ENCODE measurements at places on chromosomes 12 and 14.

- DNase-seq = no peak
Observed at GRCh38 chr14:36553656-36554260, 28.7 kb downstream of the NKX2-8 start.

- no peak for DNase-seq
Observed at GRCh38 chr14:71122866-71123565, 215.8 kb downstream of the PCNX1 start.

DNA sequence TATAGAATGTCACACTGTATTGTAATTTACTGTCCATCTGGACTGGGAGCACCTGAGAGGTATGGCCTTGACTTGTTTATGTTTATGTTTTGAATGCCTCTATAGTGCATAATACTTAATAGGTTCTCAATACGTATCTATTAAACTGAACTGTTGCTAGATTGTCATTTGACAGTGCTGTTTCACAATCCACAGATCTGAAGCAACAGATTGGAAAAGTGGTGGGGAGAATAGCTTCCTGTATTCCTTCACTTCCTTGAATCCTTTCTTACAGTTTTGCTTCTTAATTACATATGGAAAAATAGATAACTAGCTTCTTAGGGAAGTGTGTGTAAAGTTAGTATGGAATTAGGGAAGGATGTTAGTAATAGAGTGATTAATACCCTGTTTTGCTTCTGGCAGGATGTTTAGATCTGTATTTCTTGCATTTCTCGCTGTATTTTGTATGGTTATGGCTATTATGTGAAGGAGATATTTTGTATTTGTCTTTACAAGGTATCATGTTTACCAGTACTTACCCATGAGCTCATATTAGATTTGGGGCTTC is 4.5 kb downstream of the CNOT2 start:
- no peak for DNase-seq

DNA sequence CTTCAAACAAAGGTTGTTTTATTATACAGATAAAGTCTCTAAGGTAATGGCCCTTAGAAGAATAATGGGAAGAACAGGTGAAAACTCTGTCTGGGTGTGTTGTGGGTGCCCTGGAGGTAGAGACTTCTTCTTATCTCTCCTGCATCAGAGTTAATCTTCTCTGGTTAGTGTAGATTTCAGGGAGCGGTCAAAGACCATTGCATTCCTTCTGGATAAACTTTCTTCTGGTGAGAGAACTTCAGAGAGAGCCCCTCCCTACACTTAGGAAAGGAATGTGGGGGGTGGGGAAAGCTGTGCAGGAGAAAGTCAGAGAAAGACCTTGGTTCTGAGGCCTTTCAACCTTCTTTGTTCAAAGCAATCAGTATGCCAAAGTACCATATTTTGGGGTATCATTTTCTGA is 658.5 kb downstream of the DIO2 start:
- DNase-seq = no peak

GRCh38 chr12:52754135-52754534 is 23.0 kb downstream of the KRT76 start:
- DNase-seq = no peak

- no peak for DNase-seq
Observed at GRCh38 chr12:1474041-1474573, 120.3 kb downstream of the FBXL14 start.

- DNase-seq = no peak
Observed at GRCh38 chr12:13099066-13099843, 4.2 kb downstream of the GSG1 start.

DNA sequence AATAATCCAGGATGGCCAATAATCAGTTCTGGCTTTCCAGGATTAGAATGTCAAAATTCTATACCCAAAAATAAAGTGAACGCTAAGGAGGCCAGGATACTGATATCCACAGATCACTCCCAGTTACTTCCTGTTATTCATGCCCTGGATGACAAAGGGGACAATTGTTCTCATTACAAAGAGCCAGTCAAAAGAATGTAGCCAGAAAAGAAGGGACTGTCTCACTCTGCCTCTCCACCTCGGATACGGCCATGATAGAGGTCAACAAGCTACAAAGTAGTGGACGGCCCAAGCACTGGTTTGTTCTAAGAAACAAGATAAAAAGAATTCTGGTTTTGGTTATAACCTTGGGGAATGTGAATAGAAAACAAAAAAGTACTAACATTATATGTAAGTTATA is 116.1 kb upstream of the ATF7IP start:
- peak; percentile 20 for DNase-seq

DNA sequence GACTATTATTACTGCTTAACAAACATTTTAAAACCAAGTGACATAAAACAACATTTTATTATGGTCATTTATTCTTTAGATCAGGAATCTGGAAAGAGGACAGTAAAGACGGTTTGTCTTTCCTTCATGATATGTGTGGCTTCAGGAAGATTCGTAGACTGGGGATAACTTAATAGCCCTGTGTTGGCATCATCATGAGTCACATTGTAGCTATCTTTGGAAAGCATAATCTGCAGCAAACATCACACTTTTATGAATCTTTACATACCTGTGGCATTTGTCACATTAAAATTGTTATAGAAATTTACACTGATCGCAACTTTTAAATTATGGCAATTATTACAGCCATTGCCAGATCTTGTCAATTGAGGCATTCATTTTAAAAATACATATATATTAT is 397.1 kb downstream of the NOVA1 start:
- DNase-seq = no peak

GRCh38 chr12:106907411-106907810 is 48.3 kb upstream of the TMEM263 start:
- DNase-seq = no peak

DNA sequence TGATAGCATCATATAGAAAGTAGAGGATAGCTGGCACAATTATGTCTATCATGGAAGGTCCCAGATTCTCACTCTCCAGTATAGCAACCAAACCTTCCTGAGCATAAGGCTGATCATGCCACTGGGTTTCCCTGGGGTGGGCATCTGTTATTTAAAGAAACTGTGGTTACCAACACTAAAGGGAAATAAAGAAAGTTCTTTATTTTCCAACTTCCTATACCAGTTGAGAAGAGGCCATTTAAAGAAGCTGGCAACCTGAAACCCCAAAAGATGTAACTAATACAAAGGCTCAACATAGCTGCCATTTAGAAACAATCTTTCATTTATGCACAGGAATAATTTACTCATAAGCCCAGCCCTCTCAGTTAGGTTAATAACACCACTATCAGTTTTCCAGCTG is 3.1 kb downstream of the BCAT1 start:
- no peak for DNase-seq

- no peak for DNase-seq
Observed at GRCh38 chr12:97075934-97076630, 169.0 kb downstream of the NEDD1 start.

- no peak for DNase-seq
Observed at GRCh38 chr12:47085815-47086252, 6.1 kb upstream of the AMIGO2 start.

DNA sequence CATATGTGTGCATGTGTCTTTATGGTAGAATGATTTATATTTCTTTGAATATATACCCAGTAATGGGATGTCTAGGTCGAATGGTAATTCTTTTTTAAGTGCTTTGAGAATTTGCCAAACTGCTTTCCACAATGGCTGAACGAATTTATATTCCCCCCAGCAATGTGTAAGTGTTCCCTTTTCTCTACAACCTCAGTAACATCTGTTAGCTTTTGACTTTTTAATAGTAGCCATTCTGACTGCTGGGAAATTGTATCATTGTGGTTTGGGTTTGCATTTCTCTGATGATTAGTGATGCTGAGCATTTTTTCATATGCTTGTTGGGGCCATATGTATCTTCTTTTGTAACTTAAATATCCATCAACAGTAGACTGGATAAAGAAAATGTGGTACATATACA is 9.4 kb downstream of the OR6C68 start:
- no peak for DNase-seq

- no peak for DNase-seq
Observed at GRCh38 chr12:105406497-105406896, 76.0 kb downstream of the C12orf75 start.

GRCh38 chr12:90048918-90049317 is 340.3 kb upstream of the ATP2B1 start:
- DNase-seq = no peak

DNA sequence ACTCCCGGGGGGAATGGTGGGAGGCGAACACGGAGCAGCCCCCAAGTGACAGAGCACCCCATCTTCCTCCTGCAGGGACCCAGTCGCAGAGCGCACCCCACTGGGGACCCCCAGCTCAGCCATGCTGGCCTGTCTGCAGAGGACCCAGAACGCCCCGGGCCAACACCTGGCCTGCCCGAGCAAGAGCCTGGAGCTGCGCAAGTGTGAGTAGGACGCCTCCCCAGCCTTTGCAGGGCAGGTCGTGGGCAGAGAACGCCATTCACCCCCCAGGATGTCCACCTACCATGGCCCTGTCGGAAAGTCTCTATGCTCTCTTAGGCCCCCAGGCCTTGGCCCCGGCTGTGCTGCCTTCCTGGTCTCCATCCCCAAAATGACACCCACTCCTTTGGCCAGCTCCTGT is 30.4 kb downstream of the FAM222A start:
- no peak for DNase-seq

DNA sequence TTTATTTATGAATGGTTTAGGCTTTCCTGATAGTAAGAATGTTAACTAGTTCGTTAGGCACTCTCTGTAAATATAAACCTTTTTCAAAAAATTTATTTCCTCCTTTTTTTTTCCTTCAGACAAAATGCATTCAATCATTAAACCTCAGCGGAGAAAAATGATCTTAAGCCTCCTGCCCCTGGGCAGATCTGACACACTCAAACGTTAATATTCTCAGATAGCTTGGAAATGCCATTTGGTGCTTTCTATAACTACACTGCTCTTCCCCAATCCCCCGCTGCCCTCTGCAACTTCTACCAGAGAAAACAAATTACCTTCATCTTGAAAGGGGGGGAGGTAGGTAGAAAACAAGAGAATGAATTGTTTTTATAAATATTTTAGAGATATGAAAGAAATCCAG is 521.2 kb downstream of the MED13L start:
- no peak for DNase-seq

DNA sequence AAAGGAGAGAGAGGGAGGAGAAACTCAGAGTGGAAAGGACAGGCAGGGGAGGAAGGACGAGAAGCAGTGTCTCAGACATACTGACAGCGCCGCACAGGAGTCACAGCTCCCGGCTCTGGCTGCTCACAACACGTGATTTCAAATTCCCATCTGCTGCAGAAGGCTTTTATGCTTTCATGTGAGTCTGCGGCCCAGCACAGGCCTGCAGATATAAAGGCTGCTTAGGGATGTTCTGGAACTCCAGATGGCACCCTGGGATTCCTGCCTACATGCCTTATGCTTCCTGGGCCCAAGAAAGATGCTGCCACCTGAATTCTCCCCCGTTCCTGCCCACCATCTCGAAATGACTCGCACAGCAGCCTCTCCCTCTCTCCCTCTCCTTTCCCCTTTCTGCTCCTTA is 89.6 kb downstream of the NUAK1 start:
- DNase-seq = peak; percentile 79

- DNase-seq = peak; percentile 58
Observed at GRCh38 chr14:105489542-105490266, 1.3 kb upstream of the TEDC1 start.

DNA sequence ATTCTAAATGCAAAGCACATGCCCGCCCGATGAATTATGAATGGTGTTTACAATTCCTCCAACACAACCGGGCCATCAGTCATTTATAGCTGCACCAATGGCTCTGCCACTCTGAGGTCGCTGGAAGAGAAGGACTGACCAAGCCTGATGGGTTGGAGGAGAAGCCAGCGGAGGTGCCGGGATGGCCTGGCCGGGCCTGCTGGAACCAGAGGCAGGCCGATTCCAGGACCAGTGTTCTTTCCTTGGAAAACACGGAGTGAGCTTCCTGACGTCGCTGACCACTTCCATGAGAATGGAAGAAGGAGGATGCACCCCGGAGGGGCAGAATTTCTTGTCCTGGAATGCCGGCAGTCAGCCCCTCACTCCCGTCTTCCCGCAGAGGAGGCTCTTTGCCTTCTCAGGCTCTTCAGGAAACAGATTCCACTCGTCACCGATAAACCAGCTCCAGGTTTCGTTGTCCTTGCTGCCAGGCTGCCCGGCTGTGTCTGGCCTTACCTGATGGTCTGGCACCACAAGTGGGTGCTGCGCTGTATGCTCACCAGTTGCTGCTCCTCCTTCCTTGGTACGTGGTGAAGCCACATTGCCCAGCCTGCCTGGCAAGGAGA is 358.5 kb upstream of the SFSWAP start:
- DNase-seq = no peak

DNA sequence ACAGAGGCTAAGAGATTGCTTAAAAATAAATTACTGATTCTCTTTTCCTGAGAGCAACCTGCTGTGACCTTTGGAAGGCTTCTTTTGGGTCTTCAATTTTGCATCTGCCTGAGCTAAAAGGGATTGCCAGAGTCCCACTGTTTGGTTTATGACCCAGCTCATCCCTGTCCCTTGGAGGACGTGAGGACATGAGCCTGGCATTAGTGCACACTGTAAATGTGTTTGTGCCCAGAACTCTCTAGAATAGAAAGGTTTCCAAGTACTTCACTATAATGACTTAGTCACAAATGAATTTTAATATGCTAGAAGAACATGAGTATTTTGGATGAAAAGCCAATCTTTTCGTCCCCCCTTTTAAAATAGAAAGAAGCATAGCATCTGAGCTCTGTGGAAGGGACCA is 47.1 kb upstream of the CDKN3 start:
- no peak for DNase-seq

DNA sequence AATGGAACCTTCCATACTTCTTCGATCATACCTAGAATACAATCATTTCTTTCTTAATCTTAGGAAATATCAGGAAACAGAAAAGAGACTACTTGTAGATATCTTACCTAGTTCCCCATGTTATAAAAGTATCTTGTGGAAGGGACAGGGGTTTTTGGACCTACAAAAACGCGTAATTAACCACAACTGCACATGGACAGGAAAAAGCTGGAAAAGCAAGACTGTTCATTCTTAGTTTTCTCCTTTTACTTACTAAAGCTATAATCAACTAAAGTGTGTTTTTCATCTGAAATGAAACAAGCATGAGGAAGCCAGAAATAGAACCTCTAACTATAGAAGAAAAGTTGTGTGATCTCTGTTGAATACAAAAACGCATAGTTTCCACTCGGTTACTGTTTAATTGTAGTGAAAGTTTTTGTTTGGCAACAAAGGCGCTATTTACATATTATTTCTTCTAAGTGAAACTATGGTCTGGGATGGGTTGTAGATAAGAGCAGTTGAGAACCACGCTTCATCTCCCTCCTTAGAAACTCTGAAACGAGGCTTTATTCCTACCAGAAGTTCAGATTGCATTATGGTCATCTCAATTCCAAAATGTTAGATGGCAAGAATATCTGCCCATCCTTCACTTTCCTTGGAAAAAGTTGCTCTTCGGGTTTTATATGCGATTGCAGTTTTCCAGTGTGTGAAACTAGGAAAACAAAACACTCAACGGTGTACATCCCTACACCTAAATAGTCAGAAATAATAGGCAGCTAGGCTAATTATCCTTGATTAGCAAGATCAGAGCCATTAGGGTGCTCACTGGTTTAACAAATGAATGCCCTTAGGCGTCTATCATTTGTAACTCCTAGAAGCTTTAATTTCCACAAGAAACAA is 1.1 kb downstream of the BCAT1 start:
- no peak for DNase-seq

DNA sequence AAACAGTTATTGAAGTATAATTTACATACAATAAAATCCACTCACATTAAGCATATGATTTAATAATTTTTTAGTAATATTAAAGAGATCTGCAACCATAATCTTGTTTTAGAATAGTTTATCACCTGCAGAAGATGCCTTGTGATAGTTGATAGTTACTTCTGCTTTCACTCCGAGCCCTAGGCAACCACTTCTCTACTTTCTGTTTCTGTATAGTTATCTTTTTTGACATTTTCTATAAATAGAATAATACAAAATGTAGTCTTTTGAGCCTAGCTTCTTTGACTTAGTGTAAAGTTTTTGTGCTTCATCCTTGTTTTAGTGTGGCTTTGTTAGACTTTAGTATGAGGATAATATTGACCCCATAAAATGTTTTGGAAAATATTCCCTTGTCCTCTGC is 111.0 kb downstream of the MNAT1 start:
- DNase-seq = no peak
